ENCODE measurements at places on chromosomes 2 and 18. TPM values are rescaled to one million over a fixed set of nuclear protein-coding genes. Genes with fewer than 3 reads are reported as not detected.
A peak's percentile ranks its signal among the peaks of the same experiment; 100 is the strongest.

The VRK2 gene
- 24.3 TPM for total RNA-seq

DNA sequence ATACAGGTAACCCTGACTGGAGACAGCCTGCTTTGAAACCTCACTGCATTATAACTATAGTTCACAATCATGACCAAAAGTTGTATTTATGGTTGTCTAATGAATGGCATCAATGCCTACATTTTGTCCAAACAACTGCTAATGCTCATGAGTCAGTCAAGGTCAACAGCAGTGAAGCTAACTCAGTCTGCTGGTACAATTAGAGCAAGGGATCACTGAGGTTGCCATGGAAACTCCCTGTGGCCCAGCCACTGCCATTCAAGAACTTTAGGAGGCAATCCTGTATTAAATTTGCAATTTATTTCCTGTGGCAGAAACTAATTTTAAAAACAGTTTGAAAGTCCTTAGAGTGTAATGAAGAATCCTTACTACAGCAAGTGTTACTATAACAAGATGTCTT is 185.1 kb upstream of the SMAD7 start:
- peak; percentile 34 for DNase-seq

DNA sequence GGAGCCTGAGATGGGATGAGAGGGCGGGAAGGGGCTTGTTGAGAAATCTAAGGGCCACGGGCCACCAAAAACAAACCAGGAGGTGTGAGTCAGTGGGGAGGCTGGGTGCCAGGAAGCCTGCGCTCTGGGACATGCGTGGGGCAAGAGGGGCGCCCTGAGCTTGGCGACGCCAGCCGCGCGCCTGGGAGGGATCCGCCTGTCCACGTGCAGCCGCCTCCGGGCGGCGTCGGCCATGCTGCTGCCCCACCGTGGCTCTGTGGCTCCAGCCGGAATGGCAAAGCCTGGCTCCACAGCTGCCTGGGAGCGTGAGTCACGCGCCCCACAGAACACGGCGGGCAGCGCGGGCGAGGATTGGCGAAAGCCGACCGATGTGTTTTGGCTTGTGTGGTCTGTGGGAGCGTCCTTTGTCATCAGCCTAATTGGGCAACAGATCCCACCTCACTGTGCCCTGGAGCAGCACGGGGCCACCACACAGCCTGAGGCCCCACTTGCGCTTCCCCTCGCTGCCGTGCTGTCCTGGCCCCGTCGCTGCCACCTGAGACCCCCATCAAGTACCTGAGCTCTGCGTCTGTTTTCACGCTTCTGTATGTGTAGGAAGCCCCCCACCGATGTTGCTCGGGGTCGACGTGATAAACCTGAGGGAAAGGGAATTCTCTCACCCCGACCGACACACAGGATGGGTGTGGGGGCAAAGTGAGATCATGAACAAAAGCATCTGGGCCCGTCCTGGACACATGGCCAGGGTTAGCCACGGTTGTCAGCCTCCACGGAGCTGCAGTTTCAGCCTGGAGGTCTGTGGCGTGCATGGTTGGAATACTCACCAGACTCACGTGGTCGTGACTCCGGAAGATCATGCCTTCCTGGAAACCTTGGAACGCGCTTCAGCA is 80.5 kb downstream of the NFATC1 start:
- no peak for DNase-seq

- DNase-seq: peak; percentile 32
These were observed 1.1 kb downstream of the MEMO1 start for GRCh38 chr2:32009516-32010256.

GRCh38 chr2:205438241-205438640 is 244.1 kb upstream of the NRP2 start:
- no peak for DNase-seq

The VAMP8 gene
- total RNA-seq: 2.1 TPM

DNA sequence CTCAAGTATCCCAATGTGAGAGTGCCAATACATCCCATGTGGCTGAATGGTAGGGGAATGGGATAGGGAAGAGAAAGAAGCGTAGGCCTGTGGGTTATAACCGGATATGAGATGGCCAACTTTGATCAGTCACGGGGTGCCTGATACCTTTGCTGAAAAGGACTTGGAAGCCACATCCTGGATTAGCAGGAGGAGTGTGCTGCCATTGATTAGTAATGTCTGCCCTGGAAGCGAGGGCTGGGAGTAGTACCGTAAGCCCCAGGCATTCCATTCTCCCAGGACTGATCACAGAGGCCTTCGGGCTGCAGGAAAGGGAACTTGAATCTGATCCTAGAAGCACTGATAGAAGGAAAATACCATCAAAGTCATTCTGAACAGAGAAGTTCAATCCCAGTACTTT is 218.5 kb downstream of the TFCP2L1 start:
- peak; percentile 27 for DNase-seq

The KCNS3 gene
- total RNA-seq: 1.3 TPM

The LAMA1 gene
- 24.9 TPM for total RNA-seq

The PROKR1 gene
- not detected for total RNA-seq

The LYPD1 gene
- 0.17 TPM for total RNA-seq

The MROH2A gene
- not detected for total RNA-seq

DNA sequence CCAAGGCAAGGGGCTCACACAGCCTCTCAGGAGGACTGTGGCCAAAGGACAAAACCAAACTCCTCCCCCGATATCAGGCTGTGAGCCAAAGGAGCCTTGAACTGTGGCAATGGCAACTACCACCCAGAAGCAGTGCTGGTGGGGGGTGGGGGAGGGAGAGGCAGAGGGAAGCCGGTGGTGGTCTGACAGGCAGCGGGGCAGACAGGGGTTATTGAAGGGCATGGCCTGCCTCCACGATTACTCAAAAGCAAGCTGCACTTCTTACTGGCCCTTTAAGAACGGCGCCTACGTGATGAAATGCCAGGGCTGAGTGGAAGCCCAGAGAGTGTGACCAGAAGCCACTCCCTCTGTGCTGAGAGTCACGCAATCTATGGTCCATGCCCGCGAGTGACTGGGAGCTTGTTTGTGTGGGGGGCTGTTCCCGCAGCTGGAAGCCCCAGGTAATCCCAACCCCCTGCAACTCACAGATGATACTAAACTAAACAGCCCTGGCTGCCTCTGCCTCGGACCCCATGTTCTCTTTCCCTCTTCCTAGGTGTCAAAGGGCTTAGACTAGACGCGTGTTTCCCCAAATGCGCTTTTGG is 128.2 kb upstream of the CXCR4 start:
- DNase-seq: peak; percentile 48

The SPATA3 gene
- total RNA-seq: not detected

DNA sequence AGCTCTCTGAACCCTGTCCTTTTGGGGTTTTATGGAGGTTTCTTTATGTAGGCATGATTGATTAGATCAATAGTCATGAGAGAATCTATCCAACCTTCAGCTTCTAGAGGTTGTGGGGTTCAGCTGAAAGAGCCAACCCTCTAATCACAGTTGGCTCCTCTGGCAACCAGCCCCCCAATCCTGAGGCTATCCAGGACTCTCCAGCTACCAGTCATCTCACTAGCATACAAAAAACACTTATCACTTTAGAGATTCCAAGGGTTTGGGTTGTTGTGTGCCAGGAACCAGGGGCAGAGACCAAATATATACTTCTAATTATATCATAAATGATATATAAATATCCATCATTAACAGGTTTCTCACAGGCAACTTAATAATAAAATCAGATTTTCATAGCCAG is 11.7 kb downstream of the WDPCP start:
- DNase-seq: no peak

DNA sequence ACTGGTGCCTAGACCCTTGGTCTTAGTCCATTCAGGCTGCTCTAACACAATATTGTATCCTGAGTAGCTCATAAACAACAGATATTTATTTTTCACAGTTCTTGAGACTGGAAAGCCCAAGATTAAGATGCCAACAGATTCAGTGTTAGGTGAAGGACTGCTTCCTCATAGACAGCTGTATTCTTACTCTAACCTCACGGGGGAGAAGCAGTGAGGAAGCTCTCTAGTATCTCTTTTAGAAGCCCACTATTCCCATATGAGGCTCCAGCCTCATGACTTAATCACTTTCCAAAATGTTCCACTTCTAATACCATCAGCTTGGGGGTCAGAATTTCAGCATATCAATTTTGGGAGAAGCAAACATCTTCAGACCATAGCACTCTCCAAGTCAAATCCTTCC is 833.4 kb downstream of the LRRTM4 start:
- no peak for DNase-seq

- no peak for DNase-seq
These were observed 13.1 kb upstream of the GPR17 start for GRCh38 chr2:127632592-127633489.

The KIF1A gene
- not detected for total RNA-seq

DNA sequence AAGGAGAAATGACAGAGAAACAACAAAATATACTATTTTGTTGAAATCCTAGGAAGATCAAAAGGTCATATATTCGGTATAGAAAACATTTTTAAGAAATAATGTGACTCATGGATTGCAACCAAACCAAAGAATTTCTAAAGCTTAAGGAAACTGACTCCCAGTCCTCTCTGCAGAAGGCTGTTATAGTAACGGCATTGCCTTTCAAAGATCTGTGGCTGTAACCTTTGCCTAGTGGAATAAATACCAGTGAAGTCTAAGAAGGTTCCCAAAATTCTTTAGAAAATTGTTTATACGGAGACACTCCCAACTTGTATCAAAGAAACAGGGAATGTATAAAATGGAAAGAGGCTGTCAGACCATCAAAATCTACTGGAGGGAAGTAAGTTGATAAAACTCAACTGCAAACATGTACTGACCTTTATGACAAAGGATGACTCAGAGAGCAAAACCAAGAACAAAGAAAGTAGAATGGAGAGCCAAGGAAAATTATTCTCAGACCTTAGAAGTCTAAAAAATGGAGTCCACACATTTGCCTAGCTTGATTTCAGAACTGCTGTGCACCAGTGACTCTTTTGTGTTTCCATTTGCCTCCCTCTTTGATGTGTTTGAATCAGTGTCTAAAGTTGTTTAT is 48.6 kb upstream of the FSIP2 start:
- DNase-seq: peak; percentile 58

The GNAL gene
- total RNA-seq: 0.77 TPM

- DNase-seq: peak; percentile 23
These were observed 179.4 kb upstream of the ZFP36L2 start for GRCh38 chr2:43405829-43406228.

DNA sequence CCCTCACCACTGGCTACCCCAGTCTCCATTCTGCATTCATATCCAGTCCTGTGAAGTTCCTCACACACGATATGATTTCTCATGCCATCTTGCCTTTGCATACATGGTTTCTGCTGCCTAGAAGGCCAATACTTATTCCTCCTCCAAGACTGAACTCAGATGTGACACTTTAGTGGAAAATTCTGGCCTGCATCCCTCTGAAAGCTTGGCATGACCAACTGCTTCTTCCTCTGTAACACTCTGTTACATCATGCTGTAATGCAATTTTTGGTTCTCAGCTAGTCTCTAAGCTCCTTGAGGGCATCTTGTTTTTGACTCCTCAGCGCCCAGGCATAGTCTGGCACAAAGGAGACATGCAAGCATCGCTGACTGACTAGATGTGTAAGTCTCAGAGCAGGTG is 12.6 kb downstream of the FAM161A start:
- no peak for DNase-seq

Data from fibroblast of lung (primary cell).